ENCODE measurements at places on chromosomes 13 and 19.
A peak's percentile ranks its signal among the peaks of the same experiment; 100 is the strongest.

DNA sequence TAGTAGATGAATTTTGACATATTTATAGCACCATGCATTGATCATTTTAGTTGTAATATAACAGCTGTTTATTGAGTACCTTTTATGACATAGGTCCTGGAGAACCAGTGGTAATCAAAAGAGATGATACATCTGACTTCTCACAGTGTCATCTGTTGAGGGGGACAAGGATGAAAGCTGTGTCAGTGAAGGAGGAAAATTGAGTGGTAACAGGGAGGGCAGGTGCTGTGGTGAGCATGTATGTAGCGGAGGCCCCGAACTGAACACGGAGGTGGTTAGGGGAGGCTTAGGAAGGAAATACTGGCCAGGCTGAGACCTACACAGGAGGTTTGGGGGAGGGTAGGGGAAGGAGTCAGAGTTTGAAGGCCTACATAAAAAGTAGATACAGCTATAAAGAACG lies 199.7 kb downstream of the GGACT start:
- DNase-seq, result no peak

DNA sequence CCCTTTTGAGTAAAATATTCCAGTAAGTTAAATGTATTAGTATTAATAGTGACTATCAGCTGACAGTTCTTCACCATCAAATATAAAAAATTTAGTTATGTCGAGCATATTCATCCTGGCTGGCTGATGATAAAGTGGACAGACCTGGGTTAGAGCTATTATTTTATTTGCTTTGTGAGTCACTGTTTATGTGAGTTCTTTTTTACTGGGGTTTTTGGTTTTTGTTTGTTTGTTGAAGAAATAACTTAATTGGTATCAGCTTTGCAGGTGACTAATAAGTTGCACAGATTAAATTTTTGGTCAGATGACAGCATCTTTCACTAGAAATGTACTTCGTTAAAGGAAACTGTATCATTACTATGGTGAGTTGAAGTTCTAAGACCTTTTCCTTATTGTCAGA lies 224.7 kb downstream of the GGACT start:
- no peak for DNase-seq

GRCh38 chr13:45575830-45576180 lies 39.7 kb downstream of the ERICH6B start:
- no peak for DNase-seq

DNA sequence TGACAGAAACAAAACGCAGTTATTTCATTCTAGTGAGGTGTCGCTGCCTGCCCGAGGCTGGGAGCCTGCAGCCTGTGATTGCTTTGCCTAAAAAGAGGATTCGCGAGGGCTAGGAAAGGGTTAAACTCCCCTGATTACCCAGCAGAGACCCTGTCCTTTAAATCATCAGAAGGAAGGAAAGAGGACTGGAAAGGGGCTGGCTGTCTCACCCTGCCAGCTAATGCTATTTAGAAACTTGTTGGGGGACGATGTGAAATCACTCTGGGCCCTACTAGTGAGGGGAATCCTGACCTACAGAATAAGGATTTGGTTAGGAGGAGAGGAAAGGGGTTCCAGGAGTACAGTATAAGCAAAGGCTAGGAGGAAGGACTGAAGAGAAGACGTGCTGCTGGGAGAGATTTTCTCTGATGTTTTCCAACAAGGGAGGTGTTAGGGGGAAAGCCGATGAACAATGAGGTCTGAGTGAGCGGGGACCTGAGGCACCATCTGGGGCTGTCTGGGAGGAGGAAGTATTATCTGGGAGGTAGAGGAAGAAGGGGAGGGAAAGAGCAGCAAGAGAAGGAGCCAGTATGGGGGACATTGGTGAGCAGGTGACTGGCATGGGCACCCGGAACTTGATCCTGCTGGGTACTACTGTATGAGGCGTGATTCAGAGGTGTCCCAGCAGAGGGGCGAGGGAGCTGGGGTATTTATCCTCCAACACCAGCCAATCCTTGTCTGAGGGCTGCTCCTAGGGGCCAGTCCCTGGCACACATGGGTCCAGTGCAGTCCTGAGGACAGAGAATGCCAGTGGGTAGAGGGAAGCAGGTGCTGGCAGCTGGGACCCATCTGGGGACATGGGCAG lies 55.7 kb upstream of the PTPRS start:
- DNase-seq, result no peak

GRCh38 chr19:30309905-30310601 lies 62.1 kb upstream of the ZNF536 start:
- DNase-seq, result no peak

- DNase-seq, result no peak
Measured at GRCh38 chr13:44951184-44951583, 38.1 kb downstream of the NUFIP1 start.

DNA sequence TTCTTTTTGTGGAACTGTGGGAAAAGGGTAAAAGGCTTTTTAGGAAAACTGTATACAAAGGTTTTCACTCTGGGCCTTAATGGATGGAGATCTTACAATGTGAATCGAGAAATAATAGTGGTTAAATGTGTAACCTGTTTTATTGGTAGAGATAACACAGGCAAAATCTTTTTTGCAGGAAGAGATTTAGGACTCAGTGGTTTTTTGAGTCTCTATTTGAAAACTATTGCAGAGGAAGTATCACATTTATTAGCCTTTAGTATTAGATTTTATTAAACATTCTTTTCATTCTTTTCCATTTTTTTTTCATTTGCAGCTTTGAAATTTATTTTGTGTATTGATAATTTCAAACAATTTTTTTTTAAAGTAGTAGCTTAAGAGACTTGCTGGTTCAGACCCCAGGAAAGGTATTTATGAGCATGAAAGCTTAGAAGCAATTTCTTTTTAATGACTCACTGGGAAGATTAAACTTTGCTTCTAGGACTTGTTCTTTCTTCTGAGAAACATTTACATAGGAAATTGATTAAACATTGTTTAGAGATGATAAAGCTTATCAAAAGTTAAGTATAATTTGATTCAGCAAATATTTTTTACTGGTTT lies 10.5 kb downstream of the KLF5 start:
- no peak for DNase-seq

DNA sequence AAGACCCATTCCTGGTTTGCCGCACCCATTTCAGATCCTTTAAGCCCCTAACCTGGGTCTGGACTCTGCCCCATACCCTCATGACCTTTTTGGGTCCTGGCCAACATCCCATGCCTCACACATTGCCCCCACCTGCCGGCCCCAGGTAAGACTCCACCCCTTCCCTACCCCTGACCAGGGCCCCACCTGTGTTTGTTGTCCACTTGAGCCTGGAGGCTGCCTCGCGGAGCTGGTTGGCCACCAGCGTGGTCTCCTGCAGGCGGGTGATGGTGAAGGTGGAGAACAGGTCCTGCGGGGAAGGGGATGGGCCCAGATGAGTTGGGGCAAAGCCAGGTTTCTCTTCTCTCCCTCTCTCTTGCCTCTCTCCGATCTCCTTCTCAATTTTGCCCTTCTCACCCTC lies 19.5 kb downstream of the MAN2B1 start:
- no peak for DNase-seq

DNA sequence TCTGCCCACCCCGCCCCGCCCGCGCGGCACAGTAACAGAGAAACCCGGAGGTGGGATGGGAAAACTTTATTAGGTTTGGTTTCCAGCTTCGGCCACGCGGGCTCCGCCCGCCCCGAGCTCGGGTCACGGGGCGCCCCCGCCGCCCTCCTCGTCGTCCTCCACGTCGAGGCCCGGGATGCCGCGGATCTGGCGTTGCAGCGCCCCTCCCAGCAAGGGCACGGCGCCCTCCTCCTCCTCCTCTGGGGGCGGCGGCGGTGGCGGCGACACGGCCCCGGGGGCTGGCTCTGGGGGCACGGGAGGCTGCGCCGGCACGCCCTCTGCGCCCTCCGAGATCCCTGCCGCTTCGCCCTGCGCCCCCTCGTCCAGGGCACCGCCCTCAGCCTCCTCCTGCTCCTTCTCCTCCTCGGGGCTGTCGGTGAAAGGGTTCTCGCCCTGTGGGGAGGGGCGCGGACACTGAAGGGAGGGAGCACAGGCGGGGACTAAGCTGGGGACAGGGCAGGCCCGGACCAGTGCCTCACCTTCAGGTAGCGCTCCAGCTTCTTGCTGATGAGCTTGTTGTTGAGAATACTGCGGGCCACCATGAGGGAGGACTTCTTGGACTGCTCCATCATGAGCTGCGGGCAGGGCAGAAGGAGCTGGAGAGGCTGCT lies 536 bp upstream of the AKAP8 start:
- no peak for DNase-seq

- DNase-seq, result no peak
Measured at GRCh38 chr13:53311561-53311960, 282.9 kb downstream of the OLFM4 start.

GRCh38 chr13:39107561-39107960 lies 69.3 kb downstream of the NHLRC3 start:
- no peak for DNase-seq

DNA sequence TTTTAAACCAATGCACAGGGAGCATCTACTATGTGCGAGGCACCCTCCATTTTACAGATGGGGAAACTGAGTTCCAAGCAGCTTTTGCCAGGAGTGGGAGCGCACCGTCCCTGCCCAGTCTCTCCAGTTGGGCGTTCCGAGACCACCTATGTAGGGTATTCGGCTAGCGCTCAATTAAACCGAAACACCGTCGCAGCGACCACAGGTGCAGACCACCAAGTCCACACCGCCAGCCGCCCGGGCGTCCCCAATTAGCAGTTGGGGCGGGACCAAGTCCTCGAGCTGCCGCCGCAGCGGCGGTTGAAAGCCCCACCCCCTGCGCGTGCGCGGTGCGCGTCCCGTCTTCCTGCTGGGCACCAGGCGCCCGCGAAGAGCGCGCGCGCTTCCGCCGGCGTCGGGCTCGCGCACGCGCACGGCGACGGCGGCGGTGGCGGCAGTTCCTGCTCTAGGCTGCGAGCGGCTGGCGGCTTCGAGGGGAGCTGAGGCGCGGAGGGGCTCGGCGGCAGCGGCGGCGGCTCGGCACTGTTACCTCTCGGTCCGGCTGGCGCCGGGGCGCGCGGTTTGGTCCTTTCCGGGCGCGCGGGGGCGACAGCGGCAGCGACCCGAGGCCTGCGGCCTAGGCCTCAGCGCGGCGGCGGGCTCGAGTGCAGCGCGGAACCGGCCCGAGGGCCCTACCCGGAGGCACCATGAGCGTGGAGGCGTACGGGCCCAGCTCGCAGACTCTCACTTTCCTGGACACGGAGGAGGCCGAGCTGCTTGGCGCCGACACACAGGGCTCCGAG lies at the start of gene UPF1:
TSS of gene UPF1 (plus strand) at position 436 of the 782 bp plus-strand sequence. CDS start at position 687, 251 bp downstream.
- peak; percentile 93 for DNase-seq

DNA sequence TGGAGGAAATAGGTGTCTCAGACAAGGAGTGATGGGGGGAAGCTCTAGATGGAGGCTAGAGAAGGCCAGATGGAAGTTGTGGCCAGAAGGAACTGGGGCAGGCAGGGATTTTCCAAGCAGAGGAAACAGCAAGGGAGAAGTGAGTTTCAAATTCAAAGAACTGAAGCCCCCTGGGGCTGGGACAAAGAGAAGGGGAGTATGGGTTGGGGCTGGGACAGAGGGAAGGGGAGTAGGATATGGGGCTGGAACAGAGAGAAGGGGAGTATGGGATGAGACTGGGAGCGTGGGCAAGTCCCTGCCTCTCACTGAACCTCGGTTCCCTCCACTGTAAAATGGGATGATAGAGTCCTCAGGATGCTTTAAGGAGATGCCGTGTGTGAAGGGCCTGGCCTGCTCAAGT lies 1.9 kb upstream of the GTF2F1 start:
- DNase-seq, result no peak

- no peak for DNase-seq
Measured at GRCh38 chr13:50636007-50636704, 207.3 kb downstream of the DLEU7 start.

DNA sequence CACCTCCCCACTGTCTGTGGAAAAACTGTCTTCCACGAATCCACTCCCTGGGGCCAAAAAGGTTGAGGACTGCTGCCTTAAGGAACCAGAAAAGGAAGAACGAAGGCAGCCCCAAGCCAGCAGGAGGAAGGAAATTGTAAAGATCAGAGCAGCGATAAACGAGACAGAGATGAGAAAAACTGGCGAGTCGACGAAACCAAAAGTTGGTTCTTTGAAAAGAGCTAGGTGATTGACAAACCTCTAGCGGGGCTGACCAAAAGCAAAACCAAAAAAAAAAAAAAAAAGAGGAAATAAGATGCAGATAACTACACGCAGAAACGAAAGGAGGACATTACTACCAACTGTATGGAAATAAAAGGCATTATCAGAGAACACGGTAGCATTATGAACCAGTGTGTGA lies 76.9 kb downstream of the GADD45B start:
- peak; percentile 33 for DNase-seq

DNA sequence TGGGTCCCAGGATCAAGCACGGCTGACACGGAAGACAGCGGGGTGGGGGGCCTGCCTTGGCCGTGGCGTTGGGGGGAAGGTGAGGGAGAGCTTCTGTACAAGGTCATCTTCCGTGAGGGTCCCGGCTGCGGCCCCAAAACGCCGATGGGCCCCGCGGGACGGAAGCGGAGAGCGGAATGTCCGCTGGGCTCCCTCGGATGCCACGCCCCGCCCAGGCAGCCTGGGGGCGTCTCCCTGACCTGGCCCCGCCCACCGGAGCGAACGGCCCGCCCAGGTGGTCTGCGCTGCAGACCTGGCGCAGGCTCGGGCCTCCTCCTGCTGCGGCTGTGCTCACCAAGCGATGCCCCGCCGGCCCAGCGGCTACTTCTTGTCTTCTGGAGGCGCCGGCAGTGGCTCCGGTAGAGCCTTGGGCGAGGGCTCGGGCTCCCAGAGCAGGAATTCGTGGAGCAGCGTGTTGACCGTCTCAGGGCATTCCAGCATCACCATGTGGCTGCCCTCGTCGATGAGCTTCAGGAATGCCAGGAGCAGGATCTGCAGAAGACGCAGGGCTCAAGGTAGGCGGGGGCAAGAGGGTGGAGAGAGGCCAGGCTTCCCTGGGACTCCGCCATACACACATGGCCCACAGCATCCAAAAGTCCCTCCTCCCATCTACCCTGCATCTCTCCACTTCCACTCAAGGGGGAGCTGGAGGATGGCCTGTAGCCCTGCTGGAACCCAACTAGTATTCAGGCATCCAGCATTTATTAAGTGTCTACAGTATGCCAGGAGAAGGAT lies 10.7 kb downstream of the ABHD8 start:
- peak; percentile 66 for DNase-seq

DNA sequence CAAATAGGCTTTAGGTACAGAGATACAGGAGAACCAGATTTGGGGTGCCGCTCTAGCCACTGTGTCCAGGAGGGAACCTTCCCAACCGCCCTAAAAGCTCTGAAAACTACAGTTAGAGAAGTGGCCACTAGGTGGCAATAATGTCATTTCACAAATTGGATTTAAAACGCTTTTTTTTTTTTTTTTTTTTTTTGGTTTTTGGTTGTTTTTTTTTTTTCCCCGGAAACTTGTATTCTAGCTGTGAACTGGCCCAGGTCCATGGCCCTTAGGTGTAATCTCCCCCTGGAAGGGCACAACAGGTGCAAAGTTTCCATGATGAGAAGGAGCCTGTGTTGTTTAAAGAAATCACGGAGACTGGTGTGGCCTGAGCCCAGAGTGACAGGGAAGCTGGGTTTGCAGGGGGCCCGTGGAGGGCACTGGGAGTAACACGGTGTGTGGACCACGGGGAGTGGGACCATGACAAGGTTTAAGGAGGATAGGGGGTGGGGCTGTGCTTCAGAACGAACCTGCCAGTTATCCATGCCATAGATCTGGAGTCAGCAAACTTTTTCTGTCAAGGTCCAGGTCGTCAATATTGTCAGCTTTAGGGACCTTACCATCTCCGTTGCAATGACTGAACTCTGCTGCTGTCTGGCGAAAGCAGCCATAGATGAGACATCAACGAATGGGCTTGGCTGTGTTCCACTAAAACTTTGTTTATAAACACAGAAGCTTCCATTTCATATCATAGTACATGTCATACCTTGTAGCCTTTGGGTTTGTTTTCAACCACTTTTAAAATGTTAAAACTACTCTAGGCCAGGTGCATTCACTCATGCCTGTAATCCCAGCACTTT lies 10.1 kb downstream of the OR1I1 start:
- no peak for DNase-seq

- no peak for DNase-seq
Measured at GRCh38 chr19:34403784-34404108, 453 bp upstream of the PDCD2L start.
